ENCODE measurements at places on chromosomes 16 and 17.

- DNase-seq = no peak
- no peaks in the 10 kb centered on the region for H3K27me3 ChIP-seq
- peak overlapping the region; percentile 100 for H3K27ac ChIP-seq
- peaks cover 69% of the 10 kb centered on the region for H3K4me1 ChIP-seq
- peaks cover 38% of the 10 kb centered on the region for H3K36me3 ChIP-seq
Measured at GRCh38 chr16:27365142-27366089, 36.6 kb upstream of the IL21R start.

GRCh38 chr17:81000631-81001357 lies 9.2 kb downstream of the CHMP6 start:
- H3K27ac ChIP-seq = no peak overlapping the region
- no peak for DNase-seq
- H3K4me3 ChIP-seq = no peak overlapping the region
- peaks cover 21% of the 10 kb centered on the region for H3K4me1 ChIP-seq
- H3K36me3 ChIP-seq = no peaks in the 10 kb centered on the region

GRCh38 chr17:74439691-74440567 lies 8.0 kb downstream of the GPRC5C start:
- peaks cover 2% of the 10 kb centered on the region for H3K4me1 ChIP-seq
- H3K4me3 ChIP-seq = no peak overlapping the region
- H3K27ac ChIP-seq = no peak overlapping the region

DNA sequence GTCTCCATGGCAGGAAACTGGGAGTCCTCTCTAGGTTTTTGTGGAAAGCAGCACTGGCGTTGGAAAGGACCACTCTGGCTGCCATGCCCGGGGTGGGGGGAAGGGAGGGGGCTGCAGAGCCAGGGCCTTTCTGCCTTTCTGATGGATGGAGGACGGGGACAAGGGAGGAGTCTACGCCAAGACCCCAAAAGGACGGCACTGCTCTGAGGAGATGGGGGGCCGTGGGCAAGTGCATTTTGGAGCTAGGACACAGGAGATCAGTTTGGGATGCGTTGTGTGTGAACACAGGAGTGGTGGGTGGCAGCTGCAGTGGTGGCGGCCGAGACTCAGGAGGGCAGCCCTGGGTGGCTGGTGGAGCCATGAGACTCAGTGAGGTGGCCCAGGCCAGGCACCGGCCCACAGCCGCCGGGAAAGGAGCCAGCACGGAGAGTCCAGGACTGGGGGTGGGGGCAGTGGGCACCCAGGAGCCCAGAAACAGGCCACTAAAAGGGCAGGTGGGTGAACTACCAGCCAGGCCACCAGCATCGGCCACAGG lies 2.0 kb downstream of the CENPX start:
- peaks cover 26% of the 10 kb centered on the region for H3K4me1 ChIP-seq
- H3K27ac ChIP-seq = no peak overlapping the region
- no peaks in the 10 kb centered on the region for H3K36me3 ChIP-seq
- H3K27me3 ChIP-seq = no peaks in the 10 kb centered on the region

DNA sequence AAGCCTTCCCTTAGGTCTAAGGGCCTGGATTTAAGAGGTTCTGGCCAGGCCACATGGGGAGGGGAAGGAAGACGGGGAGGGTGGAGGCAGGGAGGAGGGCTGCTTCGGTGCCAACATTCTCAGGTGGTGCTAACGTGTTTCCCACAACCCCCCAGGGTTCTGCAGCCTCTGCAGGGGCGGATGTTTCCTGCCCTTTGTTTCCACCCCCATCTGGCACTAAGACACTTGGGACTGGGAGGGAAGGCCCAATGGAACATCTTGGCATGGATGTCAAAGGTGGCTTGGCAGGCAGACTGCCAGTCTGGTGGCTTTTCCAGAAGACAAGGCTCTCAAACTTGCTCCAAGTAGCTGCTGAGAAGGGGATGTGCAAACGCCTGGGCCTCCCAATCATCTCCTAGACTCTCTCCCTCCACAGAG lies 12.7 kb downstream of the HIC1 start:
- peaks cover 3% of the 10 kb centered on the region for H3K27me3 ChIP-seq
- peaks cover 78% of the 10 kb centered on the region for H3K36me3 ChIP-seq
- H3K4me3 ChIP-seq = no peak overlapping the region
- no peak overlapping the region for H3K27ac ChIP-seq
- DNase-seq = no peak
- peaks cover 6% of the 10 kb centered on the region for H3K4me1 ChIP-seq

- no peaks in the 10 kb centered on the region for H3K36me3 ChIP-seq
- peaks cover 8% of the 10 kb centered on the region for H3K4me1 ChIP-seq
- no peak overlapping the region for H3K4me3 ChIP-seq
- H3K27ac ChIP-seq = peak overlapping the region; percentile 83
Measured at GRCh38 chr17:30368912-30369720, 9.6 kb upstream of the CPD start.

- no peak overlapping the region for H3K27ac ChIP-seq
- H3K27me3 ChIP-seq = peaks cover 31% of the 10 kb centered on the region
- H3K4me1 ChIP-seq = peaks cover 18% of the 10 kb centered on the region
- peak; percentile 77 for DNase-seq
Measured at GRCh38 chr17:21513012-21513570, 136.9 kb downstream of the KCNJ12 start.

Data from naive thymus-derived CD8-positive, alpha-beta T cell (primary cell).